ENCODE measurements at places on chromosomes 5 and 9.

DNA sequence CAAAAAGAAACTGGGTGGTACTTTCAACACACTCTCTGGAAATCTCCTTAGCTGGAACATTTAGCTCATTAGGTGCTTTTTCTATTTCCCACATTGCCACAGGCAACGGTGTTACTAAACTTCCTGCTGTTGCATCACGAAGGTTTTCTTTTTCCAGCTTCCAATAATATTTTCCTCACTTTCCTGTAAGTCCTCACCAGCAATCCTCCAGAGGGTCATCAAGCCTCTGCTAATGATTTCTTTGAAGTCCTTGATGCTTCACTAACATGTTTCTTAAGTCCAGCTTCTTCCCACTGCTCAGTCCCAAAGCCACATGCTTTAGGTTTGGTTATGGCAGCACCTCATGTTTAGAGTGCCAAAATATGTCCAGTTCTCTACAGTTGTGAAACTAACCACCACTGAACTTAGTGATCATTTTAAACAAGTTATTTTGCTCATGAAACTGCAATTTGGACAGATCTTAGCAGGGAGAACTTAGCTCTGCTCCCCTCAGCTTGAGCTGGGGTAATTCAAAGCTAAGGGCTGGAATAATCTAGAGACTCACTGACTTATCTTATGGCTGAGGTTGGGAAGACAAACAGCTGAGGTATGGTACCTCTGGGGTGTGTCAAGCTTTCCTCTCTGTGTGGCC lies 39.9 kb upstream of the RETREG1 start:
- no peak for DNase-seq

GRCh38 chr5:135494196-135494595 lies 41.6 kb downstream of the NEUROG1 start:
- DNase-seq = no peak

- no peak for DNase-seq
Measured at GRCh38 chr9:135488527-135488926, 8.9 kb downstream of the PPP1R26 start.

DNA sequence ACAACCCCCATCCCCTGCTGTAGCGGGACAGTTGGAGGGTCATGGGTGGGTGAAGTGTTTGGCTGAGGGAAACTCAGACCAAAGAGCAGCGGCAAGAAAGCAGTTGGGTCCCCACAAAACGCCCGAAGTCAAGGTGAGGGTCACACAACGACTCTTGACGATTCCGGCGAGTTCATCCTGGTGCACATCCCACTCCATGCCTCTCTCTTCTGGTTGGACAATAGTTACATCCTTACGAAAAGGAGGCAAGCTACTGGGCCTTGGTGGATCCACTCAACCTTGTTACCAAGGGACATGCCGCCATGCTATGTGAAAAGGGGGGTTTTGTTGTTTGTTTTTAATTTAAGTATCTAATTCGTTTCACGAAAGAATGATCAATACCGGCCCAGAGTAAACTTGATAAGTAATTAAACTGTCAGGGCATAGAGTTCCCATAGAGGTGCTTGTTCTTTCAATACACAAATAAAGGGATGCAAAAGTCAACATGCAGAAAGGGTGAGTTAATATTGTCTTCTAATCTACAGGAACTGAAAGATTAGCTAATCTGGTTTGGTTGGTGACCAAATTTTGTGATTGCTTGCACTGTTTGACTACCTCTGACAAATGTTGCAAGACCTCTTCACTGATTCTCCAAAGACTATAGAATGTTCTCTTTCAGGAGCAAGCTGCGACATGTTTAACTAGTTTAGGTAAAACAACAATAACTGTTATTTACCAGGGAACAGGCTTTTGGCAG lies 732 bp upstream of the SMIM15 start:
- DNase-seq = no peak

DNA sequence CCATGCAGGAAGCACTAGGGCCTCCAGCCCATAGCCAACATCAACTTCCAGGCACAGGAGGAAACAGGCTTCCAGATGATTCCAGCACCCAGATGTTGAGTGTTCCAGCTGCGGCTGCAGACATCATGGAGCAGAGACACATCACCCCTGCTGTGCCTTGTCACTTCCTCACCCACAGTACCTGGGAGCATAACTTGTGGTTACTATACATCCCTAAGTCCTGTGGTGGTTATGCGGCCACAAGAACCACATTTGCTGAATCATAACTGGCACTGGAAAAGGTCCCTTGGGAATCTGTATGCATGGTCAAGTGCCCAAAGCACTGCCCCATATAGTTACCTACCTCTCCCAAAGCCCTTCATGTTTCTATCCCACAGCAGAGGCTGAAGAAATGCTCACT lies 56.6 kb downstream of the WHRN start:
- DNase-seq = no peak

All from stimulated activated CD4-positive, alpha-beta T cell treated with anti-CD3 and anti-CD28 coated beads, Interleukin-4, amount 100 ng/mL, for 48 hours (primary cell).